ENCODE measurements at places on chromosomes 3 and 15.

- DNase-seq: no peak
Observed at GRCh38 chr3:121707531-121708273, 41.8 kb downstream of the GOLGB1 start.

DNA sequence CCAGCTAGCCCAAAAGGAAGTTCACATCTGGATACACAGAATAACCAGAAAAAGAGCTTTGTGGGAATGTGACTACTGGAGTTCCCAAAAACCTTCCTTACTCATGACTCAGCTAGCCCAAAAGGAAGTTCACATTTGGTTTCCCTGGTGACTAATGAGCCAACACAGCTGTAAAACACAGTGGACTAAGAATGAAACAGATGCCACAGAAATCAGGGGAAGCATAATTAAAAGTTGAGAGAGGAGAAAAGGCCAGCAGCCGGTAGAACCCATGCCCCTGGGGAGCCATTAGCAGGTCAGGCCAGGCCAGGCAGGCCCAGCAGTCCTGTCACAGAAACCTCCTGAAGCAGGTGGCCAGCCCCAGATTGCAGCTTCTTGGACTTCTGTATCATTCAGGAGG, 130.3 kb downstream of the GHSR start:
- no peak for DNase-seq

- no peak for DNase-seq
Observed at GRCh38 chr3:16203671-16204629, 29.5 kb downstream of the GALNT15 start.

- no peak for DNase-seq
Observed at GRCh38 chr3:113136544-113136943, 74.8 kb upstream of the BOC start.

DNA sequence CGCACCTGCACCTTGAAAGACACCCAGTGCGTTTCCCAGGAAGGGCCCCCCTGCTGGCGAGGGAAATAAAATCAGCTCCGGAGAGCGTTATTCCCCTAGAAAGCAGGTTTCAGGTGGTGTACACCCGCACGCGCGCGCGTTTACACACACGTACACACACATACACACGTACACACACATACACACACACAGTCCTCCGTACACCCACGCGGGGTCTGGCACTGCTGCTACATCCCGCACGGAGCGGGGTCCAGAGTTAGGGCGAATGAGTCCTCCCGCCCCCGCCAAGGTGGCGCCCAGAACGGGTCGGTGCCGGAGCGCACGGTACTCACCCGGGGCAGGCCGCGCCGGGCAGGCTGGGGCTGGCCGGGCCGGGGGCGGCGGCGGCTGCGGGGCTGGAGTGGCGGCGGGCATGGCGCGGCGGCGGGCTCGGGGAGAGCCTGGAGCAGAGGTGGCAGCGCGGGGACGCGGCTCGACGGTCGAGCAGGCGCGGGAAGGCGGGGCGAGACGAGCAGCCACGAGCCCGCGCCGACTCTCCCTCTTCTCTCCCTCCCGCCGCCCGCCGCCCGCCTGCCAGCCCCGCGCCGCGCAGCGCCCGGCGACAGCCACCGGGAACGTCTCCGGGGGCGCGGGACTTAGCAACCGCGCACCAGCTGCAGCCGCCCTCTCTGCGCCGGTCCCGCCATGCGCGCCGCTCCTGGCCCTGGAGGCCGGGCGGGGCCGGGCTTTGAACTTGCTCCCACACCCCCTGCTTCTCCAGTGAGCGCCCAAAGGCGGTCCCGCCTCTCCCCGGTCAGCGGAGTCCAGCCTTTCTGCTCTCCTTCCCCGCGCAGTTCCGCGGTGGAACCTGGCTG, at the start of gene DCLK3:
Gene DCLK3 (minus strand): TSS at position 704 of the 854 bp plus-strand sequence. CDS start 290 bp downstream, at position 414.
- no peak for DNase-seq

GRCh38 chr3:108100906-108101660, 10.3 kb upstream of the CD47 start:
- no peak for DNase-seq

DNA sequence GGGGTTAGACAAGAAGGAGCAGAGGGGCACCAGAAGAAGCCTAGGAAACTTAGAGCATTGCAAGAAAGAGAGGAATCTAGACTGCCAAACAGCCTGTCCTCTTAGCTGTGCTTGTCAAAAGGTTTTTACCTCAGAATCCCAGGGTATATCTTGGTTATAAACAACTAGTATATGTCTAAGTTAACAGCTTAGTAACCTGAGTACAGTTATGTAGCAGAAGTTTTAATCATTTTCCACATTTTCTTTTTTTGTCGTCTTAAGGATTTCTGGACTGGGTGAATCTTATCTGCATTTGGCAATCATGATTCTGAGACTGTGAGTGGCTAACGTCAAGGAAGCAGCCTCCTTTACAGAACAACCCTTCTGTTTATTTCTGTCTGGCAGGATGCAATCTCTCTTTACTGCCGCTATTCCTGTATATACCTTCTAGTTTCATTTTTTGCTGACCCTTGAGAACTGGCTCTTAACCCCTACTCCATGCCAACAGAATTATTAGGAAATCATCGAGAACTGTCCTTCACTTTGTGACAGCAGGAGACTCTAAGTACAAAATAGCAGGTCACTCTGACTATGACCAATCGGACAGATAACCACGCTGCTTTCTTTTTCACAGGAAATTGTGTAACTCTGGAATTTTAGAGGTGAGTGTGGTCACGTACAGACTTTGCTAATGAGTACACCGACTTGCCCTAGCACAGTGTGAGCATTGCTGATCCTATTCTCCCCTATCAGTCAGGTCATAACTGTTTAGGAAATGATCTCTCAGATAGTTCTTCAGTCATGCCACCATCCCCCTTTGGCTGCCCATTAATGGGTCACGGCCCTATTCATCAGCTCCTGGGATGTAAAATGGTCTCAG, 3.3 kb upstream of the CP start:
- no peak for DNase-seq

GRCh38 chr15:30923429-30923828, 19.7 kb downstream of the FAN1 start:
- DNase-seq: no peak

DNA sequence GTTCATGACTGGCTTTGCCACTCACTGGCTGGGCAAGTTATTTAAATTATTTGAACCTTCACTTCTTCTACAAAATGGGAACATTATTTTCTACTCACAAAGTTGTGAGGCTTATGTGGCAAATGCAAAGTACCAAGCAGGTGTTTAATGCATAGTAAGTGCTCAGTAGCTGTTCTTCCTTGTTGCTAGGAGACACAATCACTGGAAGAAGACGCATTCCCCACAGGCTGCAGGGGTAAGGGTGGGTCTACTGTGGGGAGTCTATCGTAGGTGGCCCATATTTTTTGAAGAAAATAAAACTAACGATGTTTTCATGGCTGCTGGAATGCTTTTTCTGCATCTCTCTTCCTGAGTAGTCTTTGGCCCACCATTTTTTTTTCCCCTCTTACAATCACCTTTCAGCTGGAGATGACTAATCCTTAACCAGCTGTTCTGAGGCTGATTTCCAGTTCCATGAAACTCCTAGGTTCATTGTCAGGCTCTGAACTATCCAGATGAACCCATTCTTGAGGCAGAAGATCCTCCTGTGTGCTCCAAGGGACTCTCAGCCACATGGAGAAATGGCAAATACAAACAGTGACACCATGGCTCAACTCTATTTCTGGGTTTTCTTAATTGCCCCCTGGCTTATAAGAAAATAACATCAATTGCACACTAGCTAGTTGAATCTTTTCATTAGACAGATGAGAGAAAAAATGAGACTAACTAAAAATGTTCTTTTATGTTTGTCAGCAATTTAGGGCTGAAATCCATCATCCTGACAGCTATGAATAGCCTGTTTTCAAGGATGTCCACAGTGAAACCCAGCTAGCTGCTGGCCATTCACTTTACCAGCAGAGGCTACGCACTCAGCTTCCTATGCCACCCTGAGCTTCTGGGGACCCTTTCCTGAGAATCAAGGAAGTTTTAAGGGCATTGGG, 108.3 kb upstream of the ETV5 start:
- no peak for DNase-seq

- no peak for DNase-seq
Observed at GRCh38 chr3:5564278-5564666, 376.8 kb downstream of the EDEM1 start.

All from stimulated activated CD4-positive, alpha-beta T cell treated with anti-CD3 and anti-CD28 coated beads, Interleukin-1b, Interleukin-23, amount 100 ng/mL, for 1 hour (primary cell).